ENCODE measurements at places on chromosomes 6 and 20.

- DNase-seq: no peak
These were observed 441.3 kb downstream of the TFAP2B start for GRCh38 chr6:51260003-51260402.

- DNase-seq: no peak
These were observed 30.4 kb downstream of the JARID2 start for GRCh38 chr6:15276036-15276985.

GRCh38 chr6:87918461-87918941 lies 129.1 kb upstream of the SPACA1 start:
- DNase-seq: no peak

DNA sequence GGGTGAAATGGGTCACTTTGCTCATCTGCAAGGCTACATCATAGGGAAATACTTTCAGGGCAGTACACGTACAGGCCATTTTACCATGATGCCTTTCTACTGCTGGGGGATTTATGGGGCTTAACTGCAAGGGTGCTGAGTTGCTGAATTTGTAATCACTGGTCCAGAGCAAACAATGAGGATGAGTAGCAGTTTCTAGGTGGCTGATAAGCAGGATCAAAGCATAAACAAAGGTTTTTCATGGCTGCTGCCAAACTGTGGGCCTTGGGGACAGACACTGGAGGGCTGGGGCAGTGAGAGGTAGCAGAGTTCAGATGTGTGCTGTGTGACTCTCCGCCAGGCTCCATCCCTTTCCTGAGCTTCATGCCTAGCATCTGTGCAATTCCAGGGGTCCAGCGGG lies 68.3 kb downstream of the CNBD2 start:
- DNase-seq: no peak

DNA sequence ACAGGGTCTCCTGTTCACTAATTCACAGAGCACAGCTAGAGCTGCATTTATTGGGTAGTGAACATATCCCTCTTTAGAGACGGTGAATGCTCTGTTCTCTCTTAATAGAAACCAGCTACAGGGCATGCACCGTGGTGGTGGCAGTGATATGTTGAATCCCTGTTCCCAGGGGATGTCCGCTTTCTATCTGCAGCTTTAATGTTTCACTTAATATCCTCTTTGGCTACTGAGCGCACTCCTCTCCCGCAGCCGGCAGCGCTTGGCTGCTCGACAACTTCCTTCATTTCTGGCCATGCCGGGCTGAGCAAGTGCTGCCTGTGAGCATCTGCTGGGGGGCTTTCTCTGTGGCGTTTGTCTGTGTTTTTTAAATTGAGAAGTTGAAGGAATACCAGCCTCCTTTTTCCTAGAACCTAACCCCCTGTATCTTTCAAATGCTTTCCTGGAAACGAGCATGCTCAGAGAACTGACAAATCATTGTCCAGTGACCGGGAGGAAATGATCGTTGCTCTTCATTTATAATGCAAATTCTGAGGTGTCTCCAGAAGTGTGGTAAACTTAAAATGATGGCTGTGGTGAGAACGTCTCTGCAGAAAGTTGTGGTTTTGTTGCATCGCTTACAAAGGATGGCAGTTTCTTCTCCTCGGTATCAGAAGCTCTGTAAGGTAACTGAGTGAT lies 297.9 kb downstream of the UTRN start:
- peak; percentile 52 for DNase-seq

DNA sequence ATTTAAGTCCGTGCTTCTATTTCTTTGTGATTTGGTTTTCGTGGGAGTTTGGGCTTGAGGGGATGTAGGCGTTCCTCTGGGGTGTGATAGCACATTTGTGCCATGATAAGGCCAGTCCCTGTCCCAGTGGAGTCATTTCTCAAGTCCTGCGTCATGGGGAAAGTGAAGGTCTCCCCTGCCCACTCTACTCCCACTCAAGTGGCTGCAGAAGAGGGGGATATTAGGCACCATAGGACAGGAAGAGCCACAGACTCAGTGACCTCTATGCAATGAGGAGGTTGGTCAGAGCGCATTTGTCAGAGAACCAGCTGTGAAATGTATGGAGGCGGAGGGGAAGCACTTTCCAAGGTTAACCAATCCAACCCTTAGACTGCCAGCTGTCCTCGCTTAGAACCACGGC lies 51.9 kb upstream of the EDN1 start:
- no peak for DNase-seq

DNA sequence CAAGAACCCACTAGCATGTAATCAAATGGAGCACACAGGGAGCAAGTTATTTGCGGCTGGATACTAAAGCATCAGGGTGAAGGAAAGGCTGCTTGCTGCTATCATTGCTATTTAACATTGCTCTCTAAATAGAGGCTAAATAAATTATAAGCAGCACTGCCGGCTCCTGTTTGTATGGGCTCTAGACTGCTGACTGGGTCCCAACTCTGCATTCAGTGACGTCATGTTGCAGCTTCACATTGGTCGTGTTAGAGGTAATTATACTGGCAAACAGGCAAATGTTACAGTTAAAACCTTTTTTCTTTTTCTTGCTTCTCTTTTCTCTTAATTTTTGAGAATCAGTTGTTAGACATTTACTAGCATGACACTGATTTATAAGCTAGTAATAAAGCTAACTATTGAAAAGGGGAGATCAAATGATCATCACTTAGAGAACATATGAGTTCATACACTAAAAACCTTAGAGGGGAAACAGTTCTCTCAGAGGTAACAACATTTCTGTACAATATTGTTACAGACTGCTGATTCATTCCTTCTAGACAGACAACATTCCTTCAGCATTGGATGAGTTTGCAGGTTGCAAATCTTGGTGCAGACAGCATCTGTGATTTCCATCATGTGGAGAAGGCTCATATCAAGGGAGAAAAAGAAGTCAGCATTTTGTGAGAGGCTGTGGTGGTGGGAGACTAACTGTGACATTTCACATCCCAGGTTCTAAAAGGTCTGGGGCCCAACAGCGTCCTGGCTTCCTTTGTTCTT lies 15.9 kb downstream of the RFPL4B start:
- DNase-seq: no peak

DNA sequence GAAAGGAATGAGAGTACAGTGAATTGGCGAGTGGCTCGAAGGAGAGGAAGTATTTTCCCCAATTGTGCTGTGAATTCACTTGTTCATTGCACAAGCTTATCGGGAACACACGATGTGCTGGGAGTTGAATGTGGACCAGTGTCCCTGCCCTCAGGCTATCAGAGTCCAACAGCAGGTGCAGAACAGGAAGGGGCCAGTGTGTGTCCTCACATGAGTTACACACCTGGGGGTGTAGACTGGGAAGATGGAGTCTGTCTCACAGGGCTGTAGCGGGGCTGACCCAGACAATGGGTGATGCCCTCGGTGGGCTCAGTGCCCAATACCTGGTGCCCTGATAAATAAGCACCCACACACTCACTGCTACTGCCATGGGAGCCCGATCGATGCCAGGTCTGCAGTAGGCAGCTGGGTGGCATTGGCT lies 14.4 kb downstream of the DUSP22 start:
- DNase-seq: no peak
